Cerebellum (tissue), 4 donors: ENCODE measurements at places on chromosomes 4 and X. TPM values are rescaled to one million over a fixed set of nuclear protein-coding genes. Genes with fewer than 3 reads are reported as not detected.

GRCh38 chr4:42488114-42488513, 90.8 kb downstream of the SHISA3 start:
- DNase-seq: no peak

Gene MTHFD2L
- total RNA-seq: 47.1 TPM

GRCh38 chrX:13864264-13864663, 47.4 kb upstream of the GPM6B start:
- no peak for DNase-seq

GRCh38 chr4:26992657-26993361, 132.2 kb downstream of the STIM2 start:
- DNase-seq: peak; percentile 8

Gene PSAPL1
- not detected for total RNA-seq

GRCh38 chr4:10162341-10163000, 45.9 kb upstream of the WDR1 start:
- no peak for DNase-seq

- no peak for DNase-seq
These were observed 51.7 kb downstream of the FAM53A start for GRCh38 chr4:1632109-1633104.

- DNase-seq: no peak
These were observed 5.9 kb downstream of the PRMT9 start for GRCh38 chr4:147678106-147678505.

- DNase-seq: no peak
These were observed 137.2 kb upstream of the HS3ST1 start for GRCh38 chr4:11565899-11566298.

GRCh38 chrX:101749436-101749835, 89.8 kb upstream of the ARMCX2 start:
- DNase-seq: no peak

GRCh38 chr4:47643845-47644244, 158.8 kb downstream of the ATP10D start:
- DNase-seq: no peak

GRCh38 chr4:37687194-37687562, 1.0 kb upstream of the RELL1 start:
- peak; percentile 14 for DNase-seq

GRCh38 chr4:111204797-111205196, 581.9 kb upstream of the PITX2 start:
- DNase-seq: no peak

- DNase-seq: no peak
These were observed 1.2 kb upstream of the TMSB4X start for GRCh38 chrX:12973561-12974304.

Gene SPANXC
- not detected for total RNA-seq

Gene FAM9B
- total RNA-seq: not detected

- DNase-seq: no peak
These were observed 109.0 kb downstream of the SHROOM4 start for GRCh38 chrX:50705042-50705441.

- no peak for DNase-seq
These were observed 270.4 kb downstream of the LDB2 start for GRCh38 chr4:16627999-16628398.

Gene MAGED1
- total RNA-seq: 84.2 TPM

GRCh38 chr4:117771647-117772337, 262.5 kb upstream of the NDST3 start:
- no peak for DNase-seq

DNA sequence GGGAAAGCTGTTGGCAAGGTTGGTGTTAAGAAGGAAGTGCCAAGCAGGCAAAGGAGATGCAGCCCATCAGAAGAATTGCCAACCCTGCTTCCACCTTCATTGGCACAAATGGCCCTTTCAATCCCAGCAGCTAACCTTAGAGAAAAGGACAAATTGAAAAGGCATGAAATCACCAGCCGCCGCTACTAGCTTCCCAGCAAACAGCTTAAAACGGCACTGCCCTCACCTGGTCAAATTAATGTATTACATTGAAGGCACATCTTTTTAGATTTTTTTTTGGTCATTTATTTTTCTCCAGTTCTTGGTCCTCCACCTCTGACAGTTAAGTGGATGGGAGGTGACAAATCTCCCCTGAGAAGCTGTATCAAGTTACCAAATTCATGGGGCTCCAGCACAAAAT, 51.0 kb upstream of the NHSL2 start:
- peak; percentile 41 for DNase-seq

Gene EVC2
- total RNA-seq: 3.0 TPM

DNA sequence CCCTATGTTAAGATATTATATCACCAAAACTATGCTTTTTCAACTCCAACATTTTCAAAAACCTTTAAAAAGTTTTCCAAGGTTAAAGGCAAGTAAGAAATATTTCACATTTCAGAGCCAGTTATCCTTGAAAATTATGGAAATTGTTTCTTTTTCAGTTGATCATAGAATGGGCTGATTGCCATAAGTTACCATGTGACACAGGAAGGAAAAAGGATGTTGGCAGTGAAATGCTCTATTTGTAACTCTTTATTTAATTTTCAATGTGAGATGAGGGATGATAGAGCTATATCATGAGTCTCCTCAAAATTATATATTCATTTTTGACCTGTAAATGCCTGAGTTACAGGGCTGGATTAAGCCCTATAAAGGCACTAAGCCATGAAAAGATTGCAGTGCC, 93.0 kb upstream of the PLS3 start:
- DNase-seq: no peak

Gene CYP2U1
- 12.9 TPM for total RNA-seq

GRCh38 chr4:96193061-96193460, 353.2 kb downstream of the PDHA2 start:
- DNase-seq: no peak

GRCh38 chr4:40800064-40800463, 50.3 kb downstream of the NSUN7 start:
- no peak for DNase-seq

Gene CFAP47
- total RNA-seq: 6.8 TPM

Gene CENPVL1
- total RNA-seq: 2.4 TPM

Gene TRIM75
- not detected for total RNA-seq

GRCh38 chr4:11650801-11651596, 222.3 kb upstream of the HS3ST1 start:
- peak; percentile 0 for DNase-seq

Gene OCIAD1
- total RNA-seq: 116 TPM

DNA sequence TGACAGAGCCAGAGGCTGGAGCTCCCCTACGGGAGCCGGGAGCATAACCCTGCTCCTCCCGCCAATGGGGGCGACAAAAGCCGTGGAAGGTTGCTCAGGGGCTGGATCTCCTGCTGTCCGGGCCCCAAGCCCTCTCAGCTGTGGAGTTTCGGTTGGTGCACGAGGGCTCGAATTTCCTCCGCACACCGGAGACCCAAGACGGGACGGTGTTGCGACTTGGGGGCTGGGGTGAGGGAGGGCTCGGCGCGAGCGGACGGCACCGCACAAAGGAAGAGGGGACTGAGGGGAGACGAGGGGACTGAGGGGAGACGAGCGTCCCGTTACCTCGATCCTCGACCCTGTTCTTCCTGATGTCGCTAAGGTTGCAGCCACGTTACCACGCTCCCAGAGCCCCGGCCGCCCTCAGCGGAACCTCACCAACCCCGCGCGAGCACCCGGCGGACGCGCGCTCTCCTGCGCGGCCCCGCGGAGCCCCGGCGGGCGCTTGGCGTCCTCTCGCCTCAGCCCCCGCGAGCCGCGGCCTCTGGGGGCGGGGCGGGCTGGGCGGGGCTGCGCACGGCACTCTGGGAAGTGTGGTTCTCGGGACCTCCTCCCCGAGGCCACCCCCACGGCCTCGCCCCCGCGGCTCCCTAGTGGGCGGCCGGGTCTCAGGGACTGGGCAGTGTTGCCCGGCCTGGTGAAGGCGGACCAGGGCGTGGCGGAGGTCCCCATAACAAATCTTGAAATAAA, at the start of gene KLHL8:
TSS of gene KLHL8 (minus strand) at position 525 of the 729 bp plus-strand sequence. CDS start 25,079 bp downstream, outside the sequence.
- DNase-seq: peak; percentile 95

Gene COX18
- total RNA-seq: 15.9 TPM

GRCh38 chrX:47502316-47503125, 19.5 kb upstream of the ZNF41 start:
- no peak for DNase-seq

- DNase-seq: no peak
These were observed 23.8 kb downstream of the COL25A1 start for GRCh38 chr4:109278594-109279031.

DNA sequence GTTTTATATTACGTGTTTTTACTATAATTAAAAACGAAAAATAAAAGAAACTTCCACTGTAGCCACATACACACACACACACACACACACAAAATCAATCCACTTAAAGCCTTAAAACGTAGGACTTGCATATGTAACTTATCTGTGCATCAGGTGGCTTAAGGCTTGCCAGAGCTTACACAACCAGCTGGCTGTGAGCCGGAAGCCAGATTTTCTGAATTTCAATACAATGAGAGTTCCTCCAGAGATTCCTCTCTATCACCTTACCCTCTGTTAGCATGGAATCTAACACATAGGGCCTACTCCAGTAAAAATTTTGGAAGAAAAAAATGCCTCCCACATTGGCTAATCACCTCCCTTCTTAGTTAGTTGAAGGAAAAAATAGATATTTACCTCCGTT, 27.9 kb upstream of the SLITRK4 start:
- no peak for DNase-seq

Gene SMARCA1
- 50.4 TPM for total RNA-seq

Gene MAGEA8
- total RNA-seq: not detected

GRCh38 chr4:23733476-23733875, 156.4 kb downstream of the PPARGC1A start:
- DNase-seq: no peak

GRCh38 chr4:166274136-166274761, 401.2 kb downstream of the TLL1 start:
- no peak for DNase-seq

- no peak for DNase-seq
These were observed 256.9 kb downstream of the PARM1 start for GRCh38 chr4:75189711-75190335.

- no peak for DNase-seq
These were observed 3.3 kb upstream of the BGN start for GRCh38 chrX:153491351-153491914.

GRCh38 chr4:148445071-148445859, 3.1 kb upstream of the NR3C2 start:
- DNase-seq: peak; percentile 80

DNA sequence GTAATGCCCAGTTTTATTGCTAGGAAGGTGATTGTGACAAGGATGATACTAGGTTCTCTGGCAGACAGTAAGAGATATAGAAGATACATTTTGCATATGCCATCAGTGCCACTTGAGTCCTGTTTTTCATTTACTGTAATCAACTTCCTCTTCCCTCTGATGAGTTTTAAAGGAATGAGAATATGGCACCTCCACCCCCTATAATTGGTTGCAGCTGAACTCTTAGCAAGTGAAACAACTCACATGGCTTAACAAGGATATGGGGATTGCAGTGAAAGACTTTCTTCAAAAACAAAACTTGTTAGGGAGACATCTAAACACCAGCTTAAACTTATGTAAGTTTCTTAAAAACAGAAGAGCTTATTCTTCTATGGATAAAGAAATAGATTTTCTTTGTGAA, 90.0 kb downstream of the AREG start:
- no peak for DNase-seq

Gene POU3F4
- total RNA-seq: 6.8 TPM

Gene NAA11
- total RNA-seq: not detected

Gene DMRTC1
- total RNA-seq: not detected

- no peak for DNase-seq
These were observed 13.6 kb downstream of the PPA2 start for GRCh38 chr4:105460306-105460705.

DNA sequence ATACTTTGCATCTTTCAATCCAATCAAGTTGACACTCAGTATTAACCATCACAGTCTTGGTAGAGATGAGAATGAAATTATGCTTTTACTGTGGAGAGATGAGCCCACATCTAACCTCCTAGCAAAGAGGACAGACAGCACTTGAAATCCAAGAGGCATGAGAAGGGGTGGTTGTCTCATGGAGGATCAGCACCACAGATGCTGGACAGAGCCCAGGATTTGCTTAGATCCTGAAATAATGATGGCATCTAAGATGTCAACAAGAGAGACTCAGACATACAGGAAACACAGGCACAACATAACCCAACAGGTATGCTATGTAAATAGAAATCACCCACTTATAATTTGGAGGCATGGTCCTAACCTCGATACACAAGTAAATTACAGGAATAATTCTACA, 74.3 kb upstream of the VCX2 start:
- no peak for DNase-seq

DNA sequence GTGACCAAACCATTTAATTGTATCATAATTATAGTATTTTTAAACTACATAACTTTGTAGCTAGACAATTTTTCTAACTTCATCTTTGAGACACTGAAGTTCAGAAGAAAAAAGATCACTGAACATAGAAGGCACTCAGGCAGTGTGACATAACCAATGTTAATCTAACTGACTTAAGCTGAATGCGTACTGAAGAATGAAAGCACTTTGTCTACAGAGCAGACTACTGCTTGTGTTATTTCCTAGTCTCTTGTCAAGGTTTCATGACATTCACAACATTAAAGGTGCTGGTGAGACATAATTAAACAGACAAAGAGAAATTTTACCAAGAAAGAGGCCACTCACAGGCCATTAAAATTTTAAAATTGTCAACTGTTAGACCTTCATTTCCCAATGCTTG, 13.5 kb downstream of the AMMECR1 start:
- no peak for DNase-seq

GRCh38 chr4:179071131-179071530, 1628.9 kb upstream of the AGA start:
- peak; percentile 20 for DNase-seq

DNA sequence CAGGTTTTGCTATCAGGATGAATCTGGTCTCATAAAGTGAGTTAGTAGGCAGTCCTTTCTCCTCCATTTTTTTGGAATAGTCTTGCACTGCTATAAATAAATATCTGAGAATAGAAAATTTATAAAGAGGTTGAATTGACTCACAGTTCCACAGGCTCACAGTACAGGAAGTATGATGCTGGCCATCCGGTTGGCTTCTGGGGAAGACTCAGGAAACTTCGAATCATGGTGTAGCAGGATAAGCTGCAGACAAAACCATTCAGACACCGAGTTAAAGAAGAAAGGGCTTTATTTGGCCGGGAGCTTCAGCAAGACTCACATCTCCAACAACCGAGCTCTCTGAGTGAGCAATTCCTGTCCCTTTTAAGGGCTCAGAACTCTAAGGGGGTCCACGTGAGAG, 348.2 kb downstream of the KCTD8 start:
- DNase-seq: no peak

DNA sequence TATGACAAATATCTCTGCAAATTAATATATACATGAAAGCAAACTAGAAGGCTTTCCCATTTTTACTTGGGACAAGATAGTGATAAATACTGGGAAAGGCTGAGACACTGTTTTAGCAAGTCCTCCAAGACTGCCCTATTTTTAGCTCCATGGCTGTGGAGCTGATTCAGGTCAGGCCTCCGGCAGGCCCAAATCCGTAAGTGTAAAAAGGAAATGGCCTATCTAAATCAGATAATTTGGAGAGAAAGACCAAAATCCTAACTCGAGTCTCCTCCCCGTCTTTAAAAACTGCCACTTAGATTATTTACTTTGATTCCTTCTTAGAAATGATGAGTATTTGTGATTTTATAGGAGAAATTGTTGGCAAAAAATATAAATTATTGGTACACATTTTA, 2.9 kb downstream of the OTUD4 start:
- peak; percentile 23 for DNase-seq

GRCh38 chr4:76729460-76729859, 168.5 kb downstream of the SOWAHB start:
- DNase-seq: no peak
